ENCODE measurements at places on chromosomes 11 and 22.
A peak's percentile ranks its signal among the peaks of the same experiment; 100 is the strongest.

DNA sequence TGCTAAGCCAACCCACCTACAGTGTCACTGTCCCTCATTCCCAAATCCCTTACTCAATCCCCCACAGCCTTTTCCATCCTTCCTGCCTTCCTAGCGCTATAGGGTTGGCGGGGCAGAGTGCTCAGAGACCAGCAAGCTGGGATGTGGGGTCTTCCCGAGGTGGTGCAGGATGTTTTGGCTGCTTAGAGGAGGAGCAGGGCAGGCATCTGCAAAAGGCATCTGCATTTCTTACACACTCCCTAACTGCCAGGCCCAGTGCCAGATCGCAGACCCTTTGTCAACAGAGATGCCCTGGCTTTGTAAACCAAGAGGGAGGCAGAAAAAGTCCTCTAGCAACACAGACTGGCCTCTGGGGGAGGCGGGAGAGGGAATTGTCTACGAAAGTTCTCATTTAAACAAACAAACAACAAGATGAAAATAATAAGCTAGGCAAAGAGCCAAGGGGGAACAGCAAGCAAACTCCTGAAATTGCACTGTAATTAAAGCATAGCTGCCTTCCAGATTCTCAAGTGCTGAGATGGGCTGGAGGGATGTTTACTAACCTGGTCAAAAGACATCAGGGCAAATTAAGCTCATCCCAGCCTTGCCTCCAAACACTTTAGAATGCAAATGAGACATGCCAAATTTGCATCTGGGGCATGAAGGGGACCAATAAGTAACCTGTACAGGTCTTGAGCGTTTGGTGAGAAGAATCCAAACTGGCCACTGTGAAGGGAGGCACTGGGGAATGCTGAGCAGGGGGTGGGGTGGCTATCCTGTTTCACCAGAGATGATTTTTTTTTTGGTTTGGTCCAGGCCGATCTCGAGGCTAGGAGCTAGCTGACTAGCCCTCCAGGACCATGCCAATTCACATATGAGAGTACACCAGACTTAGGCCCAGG lies 38.1 kb upstream of the ADA2 start:
- no peaks in the 10 kb centered on the region for H3K36me3 ChIP-seq
- H3K27ac ChIP-seq = peak overlapping the region; percentile 60
- no peak for DNase-seq
- H3K27me3 ChIP-seq = peaks cover 4% of the 10 kb centered on the region

DNA sequence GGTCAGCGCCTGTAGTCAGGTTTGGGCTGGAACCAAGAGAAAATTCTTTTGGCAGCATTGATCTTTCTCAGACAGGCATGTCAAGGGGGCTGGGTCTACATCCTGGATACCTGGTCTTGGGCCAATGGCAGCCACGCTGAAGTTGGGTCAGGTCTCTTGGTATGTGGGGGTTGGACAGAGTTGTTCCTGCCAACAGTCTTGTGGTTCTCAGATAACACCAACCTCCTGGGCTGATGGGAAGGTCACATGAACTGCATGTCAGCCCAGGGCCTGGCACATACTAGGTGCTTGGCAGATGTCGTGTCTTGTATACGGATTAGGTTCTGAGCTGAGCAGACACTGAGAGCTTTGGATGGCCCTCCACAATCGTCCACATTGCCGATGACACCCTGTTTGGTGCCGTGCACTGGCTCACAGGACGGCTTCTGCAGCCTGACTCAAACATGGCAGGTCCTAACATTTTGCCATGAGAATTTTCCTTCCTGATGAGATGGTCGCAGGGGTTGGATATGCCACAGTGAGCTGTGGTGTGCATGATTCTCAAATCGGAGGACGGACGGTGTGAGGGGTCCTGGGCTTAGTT lies 42.0 kb downstream of the FBLN1 start:
- peaks cover 19% of the 10 kb centered on the region for H3K4me1 ChIP-seq
- peak overlapping the region; percentile 40 for H3K27ac ChIP-seq
- H3K36me3 ChIP-seq = peaks cover 21% of the 10 kb centered on the region
- peaks cover 8% of the 10 kb centered on the region for H3K27me3 ChIP-seq
- H3K4me3 ChIP-seq = no peak overlapping the region

- no peaks in the 10 kb centered on the region for H3K27me3 ChIP-seq
- H3K36me3 ChIP-seq = no peaks in the 10 kb centered on the region
- H3K4me1 ChIP-seq = no peaks in the 10 kb centered on the region
- no peak overlapping the region for H3K27ac ChIP-seq
These were observed 48.5 kb downstream of the MS4A13 start for GRCh38 chr11:60563553-60564235.

- H3K36me3 ChIP-seq = no peaks in the 10 kb centered on the region
- no peak for DNase-seq
- peaks cover 38% of the 10 kb centered on the region for H3K4me1 ChIP-seq
- no peak overlapping the region for H3K27ac ChIP-seq
- no peak overlapping the region for H3K4me3 ChIP-seq
These were observed 14.3 kb downstream of the PI4KA start for GRCh38 chr22:20844055-20845037.

Data from left ventricle myocardium inferior (tissue), 1 donor.